ENCODE measurements at places on chromosomes 6 and 20.

- DNase-seq = no peak
These were observed 34.9 kb upstream of the AKIRIN2 start for GRCh38 chr6:87736809-87737540.

GRCh38 chr6:111625461-111626391, 20.0 kb upstream of the TRAF3IP2 start:
- no peak for DNase-seq

DNA sequence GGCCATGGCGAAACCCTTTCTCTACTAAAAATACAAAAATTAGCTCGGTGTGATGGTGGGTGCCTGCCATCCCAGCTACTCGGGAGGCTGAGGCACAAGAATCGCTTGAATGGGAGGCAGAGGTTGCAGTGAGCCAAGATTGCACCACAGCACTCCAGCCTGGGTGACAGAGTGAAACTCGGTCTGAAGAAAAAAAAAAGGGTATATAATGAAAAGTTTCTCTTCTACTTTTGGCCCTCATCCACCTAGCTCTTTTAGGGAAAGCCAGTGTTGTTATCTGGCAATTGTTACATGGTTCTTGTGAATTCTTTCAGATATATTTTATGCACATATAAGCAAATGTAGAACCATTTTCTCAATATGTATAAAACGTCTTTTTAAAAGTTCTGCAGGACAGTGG, 19.0 kb downstream of the KIF3B start:
- DNase-seq = no peak

- DNase-seq = no peak
These were observed 5.5 kb downstream of the E2F1 start for GRCh38 chr20:33680686-33681085.

GRCh38 chr20:51969191-51969590, 166.9 kb upstream of the SALL4 start:
- no peak for DNase-seq

DNA sequence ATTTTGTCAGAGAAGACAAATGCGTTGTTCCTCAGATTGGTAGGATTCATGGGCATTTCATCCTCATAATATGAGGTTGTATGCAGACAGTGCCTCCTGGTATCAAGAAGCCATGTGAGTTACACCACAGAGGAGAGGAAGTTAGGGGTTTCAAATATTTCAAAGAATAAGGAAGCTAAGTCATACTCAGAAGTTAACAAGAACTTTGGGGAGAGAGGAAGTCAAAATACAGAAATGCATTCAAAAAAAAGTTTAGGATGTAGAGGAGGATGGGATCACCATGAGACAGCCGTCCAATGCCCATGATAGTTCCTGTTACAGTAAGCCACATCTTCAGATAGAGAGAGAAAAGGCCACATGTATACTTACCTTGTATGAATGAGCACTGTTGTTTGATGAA, 22.3 kb downstream of the HLA-DOB start:
- DNase-seq = no peak

DNA sequence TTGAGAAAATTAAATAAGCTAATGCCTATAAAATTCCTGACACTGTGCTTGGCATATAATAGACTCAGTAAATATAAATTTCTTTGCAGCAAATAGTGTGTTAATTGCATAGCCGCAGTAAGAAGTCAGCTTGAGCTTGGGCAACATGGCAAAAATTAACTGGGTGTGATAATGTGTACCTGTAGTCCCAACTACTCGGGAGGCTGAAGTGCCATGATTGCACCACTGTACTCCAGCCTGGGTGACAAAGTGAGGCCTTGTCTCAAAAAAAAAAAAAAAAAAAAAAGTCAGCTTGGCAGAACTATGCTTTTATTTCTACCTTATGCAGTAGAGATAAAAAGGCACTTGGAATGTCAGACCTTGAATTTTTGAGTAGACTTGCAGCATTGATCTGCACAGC, 121.8 kb downstream of the AKAP7 start:
- DNase-seq = no peak

GRCh38 chr6:77715588-77715987, 62.7 kb downstream of the MEI4 start:
- no peak for DNase-seq

- no peak for DNase-seq
These were observed 81.0 kb downstream of the AGPAT4 start for GRCh38 chr6:161192636-161193411.

DNA sequence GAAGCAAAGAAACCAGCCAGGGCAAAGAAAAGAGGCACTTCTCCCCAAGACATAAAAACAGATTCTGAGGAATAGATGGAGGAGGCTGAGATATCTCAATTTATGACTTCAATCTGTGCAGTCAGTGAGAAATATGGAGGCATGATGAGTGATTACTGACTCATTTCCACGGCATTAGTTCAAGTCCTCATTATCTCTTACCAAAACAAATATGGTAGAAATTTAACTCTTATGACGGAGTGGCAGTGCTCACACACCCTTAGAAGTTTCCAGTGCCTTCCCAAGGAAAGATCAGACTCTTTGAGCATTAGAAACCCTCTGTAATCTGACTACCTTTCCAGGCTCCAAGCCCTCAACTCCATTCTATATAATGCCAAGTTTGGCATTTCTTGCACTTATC, 364.1 kb downstream of the ARHGAP18 start:
- no peak for DNase-seq

DNA sequence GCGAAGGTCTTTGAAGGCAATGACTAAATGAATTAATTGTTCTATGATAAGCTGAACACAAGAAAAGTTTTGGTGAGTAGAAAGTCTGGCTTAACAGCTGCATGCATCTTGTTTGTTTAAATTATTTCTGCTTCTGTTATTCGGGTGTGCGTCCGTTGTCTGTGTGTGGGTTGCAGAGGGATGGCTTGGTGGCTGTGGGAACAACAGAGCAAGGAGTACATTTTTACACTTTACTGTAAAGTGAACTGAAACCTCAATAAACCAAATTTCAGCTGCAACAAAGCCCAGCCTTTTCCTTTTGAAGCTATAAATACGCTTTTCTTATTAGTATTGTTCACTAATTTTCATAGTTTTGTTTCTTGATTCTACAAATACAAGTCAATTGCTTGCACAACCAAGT, 3.5 kb upstream of the LAMP5 start:
- DNase-seq = no peak

- DNase-seq = no peak
These were observed 60.5 kb downstream of the DST start for GRCh38 chr6:56582236-56582635.

DNA sequence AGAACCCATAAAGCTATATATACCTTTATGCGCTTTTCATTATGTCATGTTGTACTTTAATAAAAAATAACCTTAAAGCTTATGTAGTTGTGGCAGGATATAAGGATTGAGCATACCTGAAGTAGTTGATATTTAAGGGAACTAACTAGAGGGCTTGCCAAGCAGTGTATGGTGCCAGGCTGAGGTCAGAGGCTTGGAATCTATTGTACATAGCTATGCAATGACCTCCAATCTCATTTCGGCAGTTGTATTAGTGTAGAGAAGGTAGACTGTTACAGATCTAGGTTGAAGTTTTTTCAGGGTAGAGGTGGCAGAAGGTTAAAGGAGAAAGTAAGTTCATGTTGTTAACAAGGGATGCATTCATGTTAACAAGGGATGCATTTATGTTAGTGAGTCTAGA, 397.7 kb upstream of the HS3ST5 start:
- DNase-seq = no peak

- no peak for DNase-seq
These were observed 48.4 kb downstream of the FOXF2 start for GRCh38 chr6:1437553-1438406.

GRCh38 chr6:10847684-10848083, 9.3 kb upstream of the MAK start:
- DNase-seq = no peak

DNA sequence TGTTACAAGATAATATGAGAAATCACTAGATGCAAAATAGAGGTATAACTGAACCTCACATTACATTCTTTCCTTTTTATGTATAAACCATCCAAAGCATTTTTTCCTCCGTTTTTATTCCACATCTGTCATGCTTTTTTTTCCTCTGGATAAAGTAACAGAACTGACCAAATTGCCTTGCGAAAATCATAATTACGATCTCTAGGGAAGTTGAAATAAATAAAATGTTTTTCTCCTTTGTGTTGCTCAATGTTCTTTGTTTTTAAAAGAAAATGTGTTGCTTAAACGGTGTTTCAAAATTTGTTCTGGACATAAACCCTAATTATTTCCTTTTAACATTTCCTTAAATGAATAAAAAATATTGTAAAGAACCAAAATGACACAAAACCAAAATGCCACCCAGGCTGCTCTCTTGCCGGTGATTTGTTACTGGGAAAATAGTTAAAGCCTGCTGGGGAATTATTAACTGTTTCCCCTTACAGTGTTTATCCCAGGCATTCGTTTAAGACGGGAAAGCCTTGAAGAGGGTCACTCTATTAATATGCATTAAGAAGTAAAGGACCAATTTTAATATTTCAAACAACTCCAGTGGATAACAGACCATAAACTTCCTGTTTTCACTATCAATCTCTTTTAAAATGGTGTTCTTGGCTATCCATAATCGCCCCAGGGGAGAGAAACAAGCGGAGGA, 1.7 kb upstream of the ADGRB3 start:
- DNase-seq = no peak

- no peak for DNase-seq
These were observed 29.3 kb upstream of the HFE start for GRCh38 chr6:26057899-26058298.

DNA sequence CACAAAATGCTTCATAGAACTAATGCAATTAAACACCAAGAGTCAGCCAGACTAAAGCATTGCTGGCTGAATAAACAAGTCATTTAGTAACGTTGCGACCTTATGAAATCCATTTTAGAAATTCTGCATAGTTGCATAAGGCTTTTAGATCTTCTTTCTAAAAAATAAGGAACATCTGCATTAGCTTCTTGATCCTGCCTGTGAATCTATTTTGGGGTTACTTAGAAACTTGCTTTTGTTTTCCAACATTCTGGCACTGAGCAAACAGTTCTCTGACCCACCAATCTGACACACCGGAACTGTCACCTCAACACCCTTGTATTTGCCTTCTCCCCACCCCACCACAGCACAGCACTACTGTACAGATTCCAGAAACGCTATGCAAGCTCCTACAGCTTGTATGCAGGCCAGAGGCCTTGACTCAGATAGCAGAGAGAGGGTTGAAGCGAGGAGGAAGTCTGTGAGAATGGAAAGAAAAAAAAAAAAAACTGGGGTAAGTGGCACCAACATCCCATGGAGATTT, 55.0 kb downstream of the KIF13A start:
- DNase-seq = no peak

DNA sequence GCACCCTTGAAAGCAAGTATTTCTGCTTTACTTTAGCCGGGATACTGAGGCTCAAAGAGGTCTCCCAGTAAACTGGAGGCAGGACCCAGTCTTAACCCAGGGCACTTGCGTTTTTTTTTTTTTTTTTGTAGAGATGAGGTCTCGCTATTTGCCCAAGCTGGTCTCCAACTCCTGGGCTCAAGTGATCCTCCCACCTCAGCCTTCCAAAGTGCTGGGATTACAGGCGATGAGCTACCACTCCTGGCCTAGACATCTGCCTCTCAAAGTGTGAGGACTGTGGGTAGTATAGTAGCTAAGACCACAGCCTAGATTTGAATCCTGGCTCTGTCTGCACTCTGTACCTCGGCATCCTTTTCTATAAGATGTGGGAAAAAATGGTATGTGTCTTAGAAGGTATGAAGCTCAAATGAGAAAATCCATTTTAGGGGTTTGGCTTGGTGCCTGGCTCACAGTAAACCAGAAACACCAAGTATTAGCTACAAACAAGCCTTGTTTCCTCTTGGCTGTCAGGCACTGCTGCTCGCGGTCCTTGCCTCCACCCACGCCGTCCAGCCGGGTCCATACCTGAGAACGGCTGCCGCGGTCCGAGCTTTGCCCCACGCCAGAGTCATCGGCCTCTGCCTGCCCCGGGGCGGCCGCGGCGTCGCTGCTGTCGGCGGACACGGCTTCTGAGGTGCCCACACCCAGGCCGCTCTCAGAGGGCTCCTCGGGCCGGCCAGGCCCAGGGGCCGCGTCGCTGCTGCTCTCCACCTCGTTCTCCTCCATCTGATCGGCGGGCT, 1.2 kb downstream of the ZNF335 start:
- no peak for DNase-seq

GRCh38 chr6:35497571-35498421, 917 bp upstream of the TEAD3 start:
- DNase-seq = no peak

- no peak for DNase-seq
These were observed 102.7 kb upstream of the QKI start for GRCh38 chr6:163311830-163312229.

DNA sequence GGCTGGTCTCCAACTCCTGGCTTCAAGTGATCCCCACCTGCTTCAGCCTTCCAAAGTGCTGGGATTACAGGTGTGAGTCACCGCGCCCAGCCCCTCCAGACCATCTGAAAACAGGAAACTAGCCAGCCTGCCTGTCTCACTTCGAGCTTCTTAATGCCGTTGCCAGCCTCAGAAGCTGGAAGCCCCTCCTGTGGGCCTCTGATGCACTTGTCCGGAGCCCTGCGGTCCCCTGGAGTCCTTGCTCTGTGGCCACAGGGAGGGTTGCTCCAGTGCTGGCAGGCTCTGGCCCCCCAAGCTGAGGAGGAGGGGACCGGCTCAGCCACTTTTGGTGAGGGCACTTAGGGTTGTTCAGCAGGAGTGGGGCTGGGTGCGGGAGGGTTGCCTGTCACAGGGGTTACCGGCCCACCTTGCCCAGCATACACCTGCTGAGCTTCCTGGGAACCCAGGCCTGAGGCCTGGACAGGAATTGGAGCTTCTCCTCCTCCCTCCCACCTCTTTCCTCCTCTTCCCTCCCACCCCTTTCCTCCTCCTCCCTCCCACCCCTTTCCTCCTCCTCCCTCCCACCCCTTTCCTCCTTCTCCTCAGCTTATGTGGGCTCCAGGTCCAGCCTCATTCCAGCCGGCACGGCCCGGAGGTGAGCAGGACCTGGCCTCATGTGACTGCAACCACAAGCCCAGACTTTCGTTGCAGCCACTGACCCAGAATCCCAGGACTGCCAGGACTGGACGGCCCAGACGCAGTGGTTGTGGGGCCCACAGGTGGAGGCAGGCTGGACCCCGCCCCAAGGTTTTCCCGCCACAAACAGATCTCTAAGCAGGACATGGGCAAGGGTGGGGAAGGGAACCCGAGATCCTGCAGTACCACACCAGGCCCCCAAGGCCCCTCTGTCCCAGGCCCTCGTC, 9.4 kb upstream of the BIRC7 start:
- no peak for DNase-seq

DNA sequence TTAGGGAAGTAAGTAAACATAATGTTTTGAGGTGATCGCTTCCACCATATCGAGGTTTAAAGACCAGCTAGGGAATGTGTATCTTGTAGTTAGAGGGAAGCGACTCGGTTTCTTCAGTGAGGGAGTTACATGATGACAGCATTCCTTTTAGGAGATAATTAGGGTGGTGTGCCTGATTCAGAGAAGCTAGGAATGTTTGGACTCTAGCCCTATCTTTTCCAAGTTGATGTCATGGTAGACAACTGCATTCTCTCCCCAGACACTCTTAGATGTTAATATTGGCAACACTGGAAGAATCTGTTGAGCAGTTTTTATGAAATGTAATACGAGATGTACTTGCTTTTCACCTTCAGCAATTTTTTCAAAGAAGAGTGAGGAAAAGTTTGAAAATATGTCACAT, 12.9 kb upstream of the HIVEP1 start:
- DNase-seq = no peak
